Left lung (tissue), 14 donors: ENCODE measurements at places on chromosomes 3 and 15. TPM values are rescaled to one million over a fixed set of nuclear protein-coding genes. Genes with fewer than 3 reads are reported as not detected.

The ETV5 gene
- total RNA-seq: 41.5 TPM

The C3orf70 gene
- 2.2 TPM for total RNA-seq

The EPHA3 gene
- 1.9 TPM for total RNA-seq

The ZNF660 gene
- total RNA-seq: 4.9 TPM

The SERINC4 gene
- total RNA-seq: 0.12 TPM
